A172 (cell line): ENCODE measurements at places on chromosomes 5 and 9.

DNA sequence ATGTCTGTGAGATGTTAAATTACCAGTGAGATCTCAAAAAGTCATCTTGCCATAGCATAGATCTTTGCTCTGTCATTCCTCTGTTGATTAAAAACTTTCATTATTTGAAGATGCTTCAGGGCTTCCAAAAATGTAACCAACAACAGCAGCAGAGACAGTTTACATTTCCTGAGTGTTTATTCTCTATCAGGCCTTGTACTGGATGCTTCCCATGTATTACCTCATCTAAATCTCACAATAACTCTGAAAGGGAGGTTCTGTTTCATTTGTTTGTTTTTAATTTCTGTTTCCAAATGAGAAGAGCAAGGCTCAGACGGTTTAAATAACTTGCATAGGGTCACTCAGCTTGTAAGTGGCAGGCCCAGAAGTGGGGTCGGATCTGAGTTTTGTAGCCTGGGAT is 45.2 kb downstream of the MRRF start:
- DNase-seq = no peak

- DNase-seq = no peak
Observed at GRCh38 chr5:135747824-135748223, 86.6 kb upstream of the SLC25A48 start.

DNA sequence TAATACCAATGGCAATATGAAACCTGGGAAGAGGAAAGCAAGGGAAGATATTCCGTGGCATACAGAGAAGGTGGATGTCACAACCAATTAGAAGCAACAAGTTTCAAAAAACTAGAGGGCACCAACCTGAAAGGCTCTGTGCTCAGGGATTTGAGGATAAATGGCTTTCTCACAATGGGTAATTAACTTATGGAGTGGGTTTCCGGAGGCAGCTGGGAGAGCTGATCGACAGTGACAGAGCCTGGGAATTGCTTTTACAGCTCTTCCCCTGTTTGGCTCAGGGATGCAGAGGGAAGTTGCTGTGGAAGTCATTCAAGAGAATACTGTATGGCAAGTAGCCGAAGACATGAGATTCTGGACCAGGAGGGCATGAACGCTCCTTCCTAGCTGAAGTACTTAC is 237.0 kb downstream of the KIF4B start:
- no peak for DNase-seq

DNA sequence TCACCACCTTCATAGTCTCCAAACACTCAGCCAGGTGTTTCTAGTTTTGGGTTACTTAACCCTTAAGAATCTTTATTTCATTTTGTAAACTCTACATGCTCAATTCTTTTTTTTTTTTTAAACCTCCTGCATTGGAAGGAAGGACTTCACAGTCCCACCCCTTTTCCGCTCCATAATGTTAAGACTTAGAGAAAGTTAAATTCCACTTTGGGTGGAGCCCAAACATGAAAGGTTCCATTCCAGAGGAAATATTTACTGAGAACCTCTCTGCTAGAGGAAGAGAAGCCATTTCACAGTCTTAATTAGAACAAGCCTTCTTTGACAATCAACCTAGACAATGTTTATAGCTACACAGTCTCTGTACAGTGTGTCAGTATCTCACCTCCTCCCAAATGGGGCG is 312.3 kb downstream of the MLLT3 start:
- no peak for DNase-seq

DNA sequence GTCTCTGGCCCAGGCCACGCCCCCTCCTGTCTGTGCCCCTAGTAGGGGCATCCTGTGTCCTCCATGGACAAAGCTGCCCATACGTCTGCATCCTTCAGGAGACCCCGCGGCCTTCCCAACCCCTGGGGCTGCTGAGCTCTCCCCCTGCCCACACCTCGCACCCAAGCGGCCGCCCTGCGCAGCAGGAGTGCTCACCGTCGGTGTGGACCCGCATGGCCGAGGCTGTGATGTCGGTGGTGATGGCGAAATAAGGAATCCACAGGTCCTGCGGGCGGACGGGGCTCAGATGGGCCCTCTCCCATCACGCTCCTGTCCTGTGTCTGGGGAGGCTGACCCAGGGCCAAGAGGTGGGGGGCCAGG is 4.8 kb upstream of the NSMF start:
- DNase-seq = no peak

DNA sequence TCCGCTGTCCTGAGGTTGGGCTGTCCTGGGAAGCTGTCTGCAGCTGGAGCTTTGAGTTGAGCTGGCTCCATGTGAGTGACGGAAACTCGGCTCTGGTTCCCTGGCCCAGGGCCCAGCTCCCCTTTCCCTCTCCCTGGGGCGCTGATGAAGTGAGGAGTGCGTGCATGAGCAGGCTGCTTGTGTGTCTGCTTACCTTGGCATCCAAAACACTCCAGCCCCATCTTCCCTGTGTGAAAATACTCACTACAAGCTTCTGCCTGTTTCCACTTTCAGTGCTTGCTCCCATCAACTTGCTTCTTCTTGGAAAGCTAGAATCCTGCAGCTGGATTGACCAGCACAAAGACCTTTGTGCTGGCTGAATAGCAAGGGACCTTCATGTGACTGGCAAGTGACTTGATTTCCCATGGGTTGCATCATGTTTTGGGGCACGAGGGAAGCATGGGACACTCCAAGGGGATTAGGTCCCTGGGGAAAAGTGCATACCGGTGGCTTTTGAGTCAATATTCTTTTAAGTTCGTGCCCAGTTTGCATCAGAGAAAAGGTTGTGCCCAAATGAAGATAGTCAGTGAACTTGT is 198.1 kb downstream of the GADD45G start:
- no peak for DNase-seq

GRCh38 chr9:125521462-125522327 is 185.3 kb downstream of the MAPKAP1 start:
- DNase-seq = peak; percentile 99

DNA sequence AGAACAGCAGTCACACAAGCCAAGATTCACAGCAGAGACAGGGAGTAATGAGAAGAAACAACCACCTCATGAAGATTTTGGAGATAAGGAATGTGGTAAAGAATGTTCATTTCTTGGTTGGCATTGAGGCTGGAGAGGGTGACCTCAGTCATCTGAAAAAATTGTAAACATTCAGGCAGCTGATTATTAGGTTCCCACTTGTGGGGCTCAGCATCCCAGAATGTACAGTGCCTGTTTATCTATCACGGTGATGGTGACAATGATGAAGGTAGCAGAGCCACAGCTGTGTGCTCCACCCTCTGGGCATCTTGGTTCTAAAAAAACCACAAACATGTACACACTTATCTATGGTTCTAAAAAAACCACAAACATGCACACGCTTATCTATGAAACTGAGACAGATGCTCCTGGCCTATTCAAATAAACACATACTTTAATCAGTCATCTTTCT is 143.9 kb upstream of the MOCS2 start:
- DNase-seq = peak; percentile 95

GRCh38 chr5:66860199-66860975 is 264.2 kb downstream of the MAST4 start:
- no peak for DNase-seq

DNA sequence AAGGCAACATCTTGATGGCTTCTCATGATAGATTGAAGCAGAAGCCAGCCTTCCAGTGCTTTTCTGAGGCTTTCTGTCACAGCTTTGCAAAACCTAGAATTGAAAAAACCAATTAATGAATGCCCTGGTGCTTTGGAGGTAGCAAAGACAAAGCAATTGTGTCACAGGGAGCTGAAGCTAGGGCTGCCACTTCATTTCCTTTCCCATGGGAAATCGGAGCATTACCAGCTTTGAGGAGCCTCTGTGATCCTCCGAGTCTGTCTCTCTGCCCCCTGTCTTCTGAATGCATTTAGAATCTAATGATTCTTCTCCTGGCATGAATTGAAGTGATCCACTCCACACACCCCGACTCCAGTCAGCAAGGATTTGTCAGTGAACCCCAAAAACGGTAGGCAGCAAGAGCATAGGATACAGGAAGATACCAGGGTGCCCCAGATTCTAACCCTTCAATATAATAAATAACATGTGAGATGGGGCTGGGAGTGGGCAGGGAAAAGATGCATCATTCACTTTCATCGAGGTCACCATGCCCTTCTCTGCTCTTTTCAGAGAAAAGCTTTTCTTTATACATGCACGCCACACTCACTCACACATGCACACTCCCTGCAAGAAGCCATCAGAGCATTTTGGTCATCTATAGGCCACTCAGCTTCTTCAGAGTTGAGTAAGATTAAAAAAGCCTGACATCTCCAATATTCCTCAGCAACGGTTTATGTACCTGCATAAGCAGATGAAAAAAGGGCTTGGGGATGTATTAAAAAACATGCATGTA is 247.7 kb upstream of the ZNF462 start:
- DNase-seq = no peak

DNA sequence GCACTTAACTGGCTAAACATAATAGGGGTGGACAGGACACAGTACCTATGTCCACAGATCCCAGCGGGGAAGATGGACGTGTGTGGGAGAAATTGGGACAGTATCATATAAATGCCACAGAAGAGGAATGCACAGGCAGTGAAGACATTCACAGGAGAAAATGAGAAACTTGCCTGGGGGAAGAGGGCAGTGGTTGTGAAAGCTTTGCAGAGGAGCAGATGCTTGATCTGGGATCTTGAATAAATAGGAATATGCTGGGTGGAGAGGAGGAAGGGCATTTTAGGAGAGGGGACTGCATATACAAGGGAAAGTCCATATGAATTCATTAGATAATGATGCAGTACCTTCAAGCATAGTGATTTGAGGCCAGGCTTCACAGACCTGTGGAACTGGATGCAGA is 13.6 kb downstream of the TMEM268 start:
- no peak for DNase-seq

GRCh38 chr5:28009576-28009975 is 971.2 kb upstream of the CDH9 start:
- no peak for DNase-seq

- DNase-seq = no peak
Observed at GRCh38 chr9:13943176-13943575, 370.8 kb downstream of the NFIB start.

GRCh38 chr9:124345063-124345462 is 70.2 kb downstream of the PSMB7 start:
- DNase-seq = no peak

- no peak for DNase-seq
Observed at GRCh38 chr5:170545811-170546210, 42.0 kb downstream of the KCNIP1 start.

DNA sequence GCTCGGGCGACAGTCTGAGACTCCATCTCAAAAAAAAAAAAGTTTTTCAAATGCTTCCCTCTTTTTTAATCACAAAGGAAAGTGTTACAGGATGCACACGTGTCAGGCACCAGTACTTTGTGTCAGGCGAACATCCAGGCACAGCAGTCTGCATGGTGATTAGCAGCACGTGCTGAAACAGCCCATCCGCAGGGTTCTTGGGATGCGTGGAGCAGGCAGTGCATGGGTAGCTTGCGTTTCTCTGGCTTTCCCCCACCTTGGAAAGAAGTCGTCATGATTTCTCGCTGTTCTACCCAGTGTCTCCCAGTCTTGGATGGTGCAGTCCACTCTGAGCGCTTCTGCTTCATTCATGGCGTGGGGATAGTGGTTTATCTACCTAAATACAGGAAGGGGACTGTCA is 35.4 kb downstream of the GPR107 start:
- DNase-seq = no peak

DNA sequence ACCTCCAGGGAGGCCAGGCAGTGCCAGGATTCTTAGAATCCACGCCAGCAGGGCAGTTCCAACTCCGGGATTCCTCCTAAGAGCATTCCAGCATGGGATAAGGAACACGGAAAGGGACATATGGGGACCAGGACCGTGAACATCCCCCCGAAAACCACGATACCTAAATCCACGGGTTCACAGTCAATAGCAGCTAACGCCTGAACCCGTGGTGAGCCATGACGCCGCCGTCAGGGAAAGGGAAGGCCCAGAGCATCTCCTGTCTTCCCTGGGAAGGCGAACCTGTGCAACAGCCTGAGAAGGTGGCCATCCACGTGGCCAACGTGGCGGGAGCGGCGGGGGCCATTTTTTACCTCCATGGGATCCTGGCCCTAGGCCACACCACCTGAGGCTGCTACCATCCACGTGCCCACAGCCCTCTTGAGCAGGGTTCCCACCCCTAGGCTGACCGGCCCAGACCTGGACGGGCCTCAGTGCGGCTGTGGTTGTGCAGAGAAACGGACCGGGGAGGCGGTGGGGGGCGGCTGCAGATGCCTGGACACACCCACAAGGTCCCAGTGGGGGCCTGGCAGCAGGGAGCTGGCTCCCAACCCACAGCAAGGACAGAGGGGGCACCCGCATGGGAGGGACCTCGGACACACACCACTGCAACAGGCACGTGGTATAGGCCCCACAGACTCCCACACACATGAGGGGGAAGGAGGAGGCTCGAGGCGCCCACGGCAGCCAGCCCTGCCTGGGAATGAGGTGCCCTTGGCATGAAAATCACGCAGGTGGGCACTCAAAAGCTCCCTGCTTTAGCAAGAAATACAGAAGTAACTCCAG is 42.8 kb downstream of the SLC12A7 start:
- DNase-seq = no peak

DNA sequence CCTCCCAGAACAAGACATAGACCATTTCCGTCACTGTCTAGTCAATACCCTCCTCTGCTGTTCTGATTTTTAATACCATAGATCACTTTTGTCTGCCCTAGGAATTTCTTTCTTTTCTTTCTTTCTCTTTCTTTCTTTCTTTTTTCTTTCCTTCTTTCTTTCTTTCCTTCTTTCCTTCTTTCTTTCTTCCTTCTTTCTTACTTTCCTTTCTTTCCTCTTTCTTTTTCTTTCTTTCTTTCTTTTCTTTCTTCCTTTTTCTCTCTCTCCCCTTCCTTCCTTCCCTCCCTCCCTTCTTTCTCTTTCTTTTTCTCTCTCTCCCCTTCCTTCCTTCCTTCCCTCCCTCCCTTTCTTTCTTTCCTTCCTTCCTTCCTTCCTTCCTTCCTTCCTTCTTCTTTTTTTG is 49.0 kb upstream of the RAPGEF1 start:
- no peak for DNase-seq

DNA sequence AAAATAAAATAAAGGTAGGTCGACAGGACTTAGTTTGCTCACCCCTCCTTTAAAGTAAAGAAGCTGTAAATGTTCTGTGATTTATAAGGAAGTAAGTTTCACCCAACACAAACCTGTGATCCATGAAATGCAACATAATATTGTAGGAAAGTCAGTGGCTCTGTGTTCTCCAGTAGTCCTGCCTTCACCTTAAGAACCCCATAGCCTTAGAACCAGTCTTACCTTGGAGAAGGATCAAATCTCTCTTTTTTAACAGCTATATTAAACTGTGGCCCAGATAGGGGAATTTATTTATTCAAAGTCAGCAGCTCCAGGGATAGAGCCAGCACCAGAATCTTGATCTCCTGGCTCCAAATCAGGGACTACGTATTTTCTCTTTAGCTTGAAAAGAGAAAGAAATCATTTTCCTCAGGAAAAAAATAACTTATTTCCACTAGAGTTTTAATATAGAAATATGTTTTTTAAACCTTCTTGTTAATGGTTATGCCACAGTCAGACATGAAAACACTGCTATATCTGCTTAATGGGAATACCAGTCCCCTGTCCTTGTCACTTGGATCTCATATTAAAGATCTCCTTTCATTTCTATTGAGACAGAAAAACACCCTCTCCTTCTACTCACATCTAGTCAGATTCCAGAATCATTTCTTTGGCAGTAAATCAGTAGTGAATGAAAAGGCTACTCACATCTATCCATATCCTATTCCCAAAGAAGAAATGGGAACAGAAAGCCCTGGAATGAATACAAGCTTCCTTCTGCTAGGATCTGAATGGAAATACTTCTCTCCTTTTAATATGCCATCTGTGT is 269.2 kb upstream of the TNC start:
- DNase-seq = no peak
